RKO (cell line): ENCODE measurements at places on chromosomes 7 and 10.

DNA sequence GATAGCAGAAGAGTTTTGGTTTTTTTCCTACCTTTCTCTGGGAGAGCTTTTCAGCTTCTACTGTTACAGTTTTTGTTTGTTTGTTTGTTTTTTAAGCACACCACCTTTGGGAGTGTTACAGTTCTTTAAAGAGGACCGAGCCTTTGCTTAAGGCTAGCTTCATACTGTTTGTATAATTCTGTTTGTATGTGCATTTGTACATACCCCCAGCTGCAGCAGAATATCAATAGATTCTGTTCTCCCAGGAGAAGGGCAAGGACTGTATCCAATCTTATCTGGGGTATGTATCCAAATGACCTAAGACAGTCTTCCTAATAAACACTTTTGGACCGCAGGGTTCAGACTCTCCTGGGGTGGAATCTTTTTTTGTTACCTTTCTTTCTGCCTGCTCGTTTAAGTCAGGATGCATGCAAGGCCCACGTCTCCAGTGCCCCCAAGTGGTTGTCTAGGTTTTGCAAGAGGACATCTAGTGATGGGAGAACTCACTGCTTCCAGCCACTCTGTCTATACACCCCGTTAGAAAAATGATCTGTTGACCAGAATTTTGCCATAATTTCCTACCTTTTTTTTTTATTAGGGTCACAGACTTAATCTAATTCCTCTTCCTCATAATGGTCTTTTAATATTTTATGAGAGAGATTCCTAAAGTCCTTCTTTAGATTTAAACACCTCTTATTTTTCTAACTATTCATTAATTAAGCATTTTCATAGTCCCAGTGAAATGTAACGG, 23.9 kb downstream of the NRF1 start:
- peak; percentile 86 for DNase-seq

- no peak for DNase-seq
These were observed 79.1 kb downstream of the LARP4B start for GRCh38 chr10:852386-852785.

GRCh38 chr7:100929808-100930174, 19.5 kb upstream of the MUC3A start:
- no peak for DNase-seq

GRCh38 chr10:19252531-19252930, 203.9 kb downstream of the MALRD1 start:
- DNase-seq, result no peak

- peak; percentile 95 for DNase-seq
These were observed 485.1 kb downstream of the SEMA3D start for GRCh38 chr7:84701524-84702306.

GRCh38 chr10:108141064-108141463, 976.6 kb upstream of the SORCS1 start:
- DNase-seq, result no peak
